ENCODE measurements at places on chromosomes 5 and 9.

- no peaks in the 10 kb centered on the region for H3K27me3 ChIP-seq
- H3K36me3 ChIP-seq: no peaks in the 10 kb centered on the region
- peak; percentile 73 for DNase-seq
- no peak overlapping the region for H3K4me3 ChIP-seq
- peaks cover 14% of the 10 kb centered on the region for H3K4me1 ChIP-seq
These were observed 10.7 kb upstream of the STK32A start for GRCh38 chr5:147223948-147224791.

DNA sequence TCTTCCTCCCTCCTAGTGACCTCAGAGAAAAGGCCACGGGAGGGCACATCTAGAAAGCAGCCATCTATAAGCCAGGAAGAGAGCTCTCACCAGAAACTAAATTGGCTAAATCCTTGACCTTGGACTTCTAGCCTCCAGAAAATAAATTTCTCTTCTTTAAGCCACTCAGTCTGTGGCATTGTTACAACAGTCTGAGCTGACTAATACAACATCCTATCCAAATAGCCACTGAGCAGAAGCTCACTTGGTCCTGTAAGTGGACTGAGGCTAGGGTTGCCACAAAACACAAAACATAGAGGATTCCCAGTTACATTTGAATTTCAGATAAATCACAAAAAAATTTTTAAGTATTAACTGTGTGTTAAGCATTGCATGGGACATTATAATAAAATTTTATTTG is 383.4 kb downstream of the MLLT3 start:
- no peak for DNase-seq
- H3K4me3 ChIP-seq: no peak overlapping the region
- peaks cover 7% of the 10 kb centered on the region for H3K4me1 ChIP-seq
- peaks cover 8% of the 10 kb centered on the region for H3K36me3 ChIP-seq
- H3K27me3 ChIP-seq: no peaks in the 10 kb centered on the region
- H3K27ac ChIP-seq: no peak overlapping the region

GRCh38 chr5:9188131-9188530 is 357.7 kb downstream of the SEMA5A start:
- peaks cover 8% of the 10 kb centered on the region for H3K4me1 ChIP-seq
- H3K4me3 ChIP-seq: no peak overlapping the region
- DNase-seq: no peak
- no peaks in the 10 kb centered on the region for H3K36me3 ChIP-seq

DNA sequence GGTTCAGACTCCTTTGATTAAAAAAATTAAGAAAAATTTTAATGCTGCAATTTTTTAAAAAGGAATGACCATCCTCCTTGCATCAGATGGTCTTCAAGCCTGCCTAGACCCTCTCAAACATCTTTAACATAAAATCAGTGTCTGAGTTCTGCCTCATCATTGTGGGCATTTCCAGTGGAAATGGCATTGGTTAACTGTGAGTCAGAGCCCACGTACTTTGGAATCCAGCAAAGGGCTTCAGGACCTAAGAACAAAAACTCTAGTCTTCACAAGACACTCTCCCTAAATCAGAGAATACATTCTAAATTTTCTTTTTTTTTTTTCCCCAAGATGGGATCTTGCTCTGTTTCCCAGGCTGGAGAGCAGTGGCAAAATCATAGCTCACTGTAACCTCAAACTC is 9.4 kb upstream of the C5orf15 start:
- no peak overlapping the region for H3K4me3 ChIP-seq
- H3K27me3 ChIP-seq: no peaks in the 10 kb centered on the region

GRCh38 chr5:98602534-98603112 is 170.8 kb upstream of the RGMB start:
- H3K36me3 ChIP-seq: no peaks in the 10 kb centered on the region
- H3K4me1 ChIP-seq: no peaks in the 10 kb centered on the region
- H3K27ac ChIP-seq: no peak overlapping the region
- DNase-seq: no peak

- no peaks in the 10 kb centered on the region for H3K27me3 ChIP-seq
- H3K27ac ChIP-seq: no peak overlapping the region
- no peaks in the 10 kb centered on the region for H3K4me1 ChIP-seq
- DNase-seq: no peak
- H3K36me3 ChIP-seq: no peaks in the 10 kb centered on the region
- H3K4me3 ChIP-seq: no peak overlapping the region
These were observed 412.2 kb upstream of the CDH9 start for GRCh38 chr5:27450607-27451006.

DNA sequence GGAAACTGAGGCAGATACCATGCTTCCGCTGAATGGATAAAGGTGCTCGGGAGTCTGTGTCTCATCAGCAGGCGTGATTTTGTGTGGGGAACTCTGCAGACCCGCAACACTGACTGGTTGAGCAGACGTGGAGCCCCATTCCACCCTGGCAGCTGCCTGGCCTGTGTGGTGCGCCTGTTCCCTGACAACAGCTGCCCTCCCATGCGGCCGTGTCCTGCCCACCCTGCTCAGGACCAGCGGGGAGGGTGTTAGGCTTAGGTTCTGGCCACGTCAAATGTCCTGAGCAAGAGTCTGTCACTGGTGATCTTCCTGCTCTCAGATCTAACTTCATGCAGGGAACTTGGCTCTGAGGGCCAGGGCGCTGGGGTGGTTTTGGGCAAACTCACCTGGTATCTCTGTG is 417.7 kb upstream of the IRX4 start:
- no peak overlapping the region for H3K27ac ChIP-seq
- H3K27me3 ChIP-seq: no peaks in the 10 kb centered on the region
- H3K4me3 ChIP-seq: no peak overlapping the region
- H3K36me3 ChIP-seq: no peaks in the 10 kb centered on the region
- DNase-seq: no peak

DNA sequence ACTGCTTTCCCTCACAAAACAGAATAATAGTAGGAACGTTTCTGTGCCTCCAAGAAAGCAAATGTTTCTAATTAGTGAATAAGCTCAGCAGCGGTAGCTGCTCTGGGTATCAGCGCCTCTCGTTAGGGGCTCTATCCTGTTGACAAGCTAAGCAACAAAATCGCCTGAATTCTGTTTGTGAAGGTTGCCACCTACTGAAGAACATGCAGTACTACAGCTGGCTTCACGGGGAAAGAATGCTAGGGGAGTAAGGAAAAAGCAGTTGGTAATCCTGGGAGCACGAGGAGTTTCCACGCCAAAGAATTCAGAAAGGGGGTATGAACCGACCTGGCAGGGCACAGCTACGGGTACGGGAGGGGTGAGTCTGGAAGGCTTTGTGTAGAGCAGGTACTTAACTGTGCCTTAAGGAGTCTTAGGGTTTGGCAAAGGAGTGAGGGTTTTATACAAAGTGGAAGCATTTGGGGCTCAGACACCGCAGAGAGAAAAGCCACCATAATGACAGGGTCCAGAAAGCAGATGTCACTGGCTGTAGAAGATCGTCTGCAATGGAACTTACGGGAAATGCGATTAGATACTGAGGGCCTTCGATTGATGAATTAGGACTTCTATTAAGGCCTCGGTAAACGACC is 171.7 kb downstream of the TTC39B start:
- H3K27ac ChIP-seq: peak overlapping the region; percentile 48
- peaks cover 25% of the 10 kb centered on the region for H3K4me1 ChIP-seq
- no peaks in the 10 kb centered on the region for H3K36me3 ChIP-seq
- H3K4me3 ChIP-seq: no peak overlapping the region
- peak; percentile 95 for DNase-seq

DNA sequence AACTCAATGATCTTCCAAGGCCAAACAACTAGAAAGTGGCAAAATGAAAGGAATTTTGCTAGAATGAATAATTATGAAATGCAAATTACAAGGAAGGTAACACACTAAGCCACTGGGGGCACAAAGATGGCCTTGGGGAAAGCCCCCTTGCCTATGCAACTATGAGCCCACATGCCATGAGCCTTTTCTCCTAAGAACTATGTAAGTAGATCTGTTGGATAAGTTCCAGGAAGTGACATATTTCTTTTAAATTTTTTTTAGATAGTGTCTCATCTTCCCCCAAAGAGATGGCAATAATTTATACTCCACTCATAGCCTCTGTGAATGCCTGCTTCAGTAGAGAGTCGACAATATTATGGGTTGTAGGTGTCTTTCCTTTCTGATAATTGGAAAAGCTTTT is 257.8 kb downstream of the AUH start:
- DNase-seq: no peak
- no peaks in the 10 kb centered on the region for H3K4me1 ChIP-seq
- no peaks in the 10 kb centered on the region for H3K36me3 ChIP-seq
- H3K4me3 ChIP-seq: no peak overlapping the region
- no peak overlapping the region for H3K27ac ChIP-seq

GRCh38 chr9:116494815-116495634 is 192.1 kb upstream of the TRIM32 start:
- H3K27me3 ChIP-seq: no peaks in the 10 kb centered on the region
- no peaks in the 10 kb centered on the region for H3K36me3 ChIP-seq
- DNase-seq: peak; percentile 83
- no peak overlapping the region for H3K4me3 ChIP-seq
- H3K4me1 ChIP-seq: peaks cover 29% of the 10 kb centered on the region
